ENCODE measurements at places on chromosomes 7 and 10. TPM values are rescaled to one million over a fixed set of nuclear protein-coding genes. Genes with fewer than 3 reads are reported as not detected.

Gene ERVW-1
- not detected for total RNA-seq

Gene ITPRID1
- total RNA-seq: not detected

Gene ADRB1
- 0.13 TPM for total RNA-seq

Gene INMT
- total RNA-seq: not detected

Gene CPEB3
- total RNA-seq: 0.92 TPM

Gene FGFBP3
- 0.28 TPM for total RNA-seq

Gene CLDN3
- total RNA-seq: 0.07 TPM

Gene IDI2
- not detected for total RNA-seq

Gene NME8
- total RNA-seq: not detected

Gene PTN
- total RNA-seq: 0.13 TPM

Gene GTF2IRD2
- 1.5 TPM for total RNA-seq

Gene MYPN
- 0.14 TPM for total RNA-seq

Gene OR2A1
- not detected for total RNA-seq

Data from pulmonary artery endothelial cell (primary cell).